ENCODE measurements at places on chromosomes 7 and 10.

DNA sequence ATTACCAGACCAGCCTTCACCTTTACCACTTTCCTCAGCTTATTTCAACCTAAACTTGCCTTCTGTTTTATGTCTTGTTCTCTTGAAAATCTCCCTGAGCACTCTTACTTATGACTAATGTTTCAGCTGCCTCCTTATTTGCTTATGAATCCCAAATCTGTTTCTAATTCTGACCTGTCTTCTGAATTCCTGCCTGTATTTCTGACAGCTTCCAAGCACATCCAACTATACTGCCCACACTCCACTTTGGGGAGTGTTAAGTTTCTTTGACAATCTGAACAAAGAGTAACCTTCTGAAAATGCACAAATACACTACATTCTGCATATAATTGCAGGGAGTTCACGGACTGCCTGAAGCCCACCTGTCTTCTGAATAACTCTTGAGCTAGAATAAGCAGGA lies 48.7 kb downstream of the ARMC3 start:
- no peak for DNase-seq

DNA sequence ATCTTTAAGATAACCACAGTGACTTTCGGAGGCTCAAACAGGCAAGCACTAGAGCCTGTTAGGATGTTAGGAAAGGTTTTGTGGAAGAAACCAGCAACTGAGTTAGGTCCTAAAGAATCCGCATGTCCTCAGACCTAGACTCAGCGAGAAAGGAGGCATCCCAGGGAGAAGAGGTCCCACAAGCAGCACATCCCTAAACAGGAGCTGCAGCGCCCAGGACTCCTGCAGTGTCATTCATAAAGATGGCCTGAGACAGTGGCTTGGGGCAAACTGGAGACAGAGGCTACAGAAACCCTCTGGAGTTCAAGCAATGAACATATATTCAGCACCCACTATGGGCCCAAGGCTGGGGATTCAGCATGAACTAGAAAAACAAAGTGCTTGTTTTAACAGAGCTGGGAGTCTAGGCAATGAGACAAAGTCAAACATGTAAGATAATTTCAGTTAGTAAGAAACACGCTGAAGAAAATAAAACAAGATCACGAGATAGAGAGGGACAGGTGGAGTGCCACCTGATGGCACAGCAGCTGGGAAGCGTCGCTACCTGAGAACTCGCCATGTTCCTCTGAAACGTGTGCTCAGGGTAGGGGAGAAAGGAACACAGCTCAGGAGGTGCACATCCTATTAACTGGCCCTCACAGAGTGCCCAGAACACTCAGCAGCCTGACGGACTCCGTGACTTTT lies 48.1 kb downstream of the PARD3 start:
- no peak for DNase-seq

- no peak for DNase-seq
These were observed 256.3 kb upstream of the CSTF2T start for GRCh38 chr10:51955696-51956095.

DNA sequence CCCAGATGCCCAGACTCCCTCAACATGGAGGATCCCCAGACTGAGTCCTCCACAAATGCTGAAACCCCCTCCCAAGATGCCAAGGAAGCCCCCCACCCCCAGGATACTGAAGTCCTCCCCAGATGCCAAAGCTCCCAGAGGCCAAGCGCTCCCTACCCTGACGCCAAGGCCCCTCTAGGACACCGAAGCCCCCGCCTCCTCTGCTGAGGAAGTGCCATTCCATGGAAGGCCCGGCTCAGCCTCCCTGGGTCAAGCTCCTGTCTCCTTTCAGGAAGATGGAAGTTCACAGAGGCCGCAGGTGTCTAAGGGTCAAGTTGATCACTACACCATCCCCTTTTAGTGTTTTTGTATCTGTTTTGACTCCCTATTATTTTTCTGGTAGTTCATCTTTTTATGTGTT lies 606.8 kb downstream of the DNAJB6 start:
- no peak for DNase-seq

- no peak for DNase-seq
These were observed 359.1 kb downstream of the CRPPA start for GRCh38 chr7:16062269-16062668.

- DNase-seq: no peak
These were observed 2.9 kb downstream of the ELMO1 start for GRCh38 chr7:37445790-37446189.

DNA sequence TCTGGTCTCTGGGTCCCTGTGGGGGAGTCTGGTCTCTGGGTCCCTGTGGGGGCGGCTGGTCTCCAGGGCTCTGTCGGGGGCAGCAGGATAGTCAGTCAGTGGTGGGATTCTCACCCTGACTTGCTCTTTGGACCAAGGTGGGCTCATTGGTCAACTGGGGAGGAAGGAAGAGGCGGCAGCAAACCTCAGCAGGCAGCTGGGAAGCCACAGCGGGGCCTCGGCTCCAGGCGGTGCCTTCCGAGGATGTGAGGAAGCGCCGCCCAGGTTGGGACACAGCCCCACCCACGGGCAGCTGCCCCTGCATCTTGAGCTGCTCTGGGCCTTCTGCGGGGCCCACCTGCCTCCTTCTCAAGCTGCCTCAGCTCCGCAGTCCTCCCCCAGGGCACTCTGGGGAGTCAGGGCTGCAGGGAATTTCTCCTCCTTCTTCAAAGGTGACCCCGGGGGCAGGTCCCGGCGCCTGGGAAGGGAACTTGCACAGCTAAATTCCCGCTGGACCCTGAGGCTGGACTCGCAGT lies 20.4 kb upstream of the KNDC1 start:
- no peak for DNase-seq

GRCh38 chr10:77849039-77849664 lies 77.4 kb downstream of the DLG5 start:
- no peak for DNase-seq

GRCh38 chr10:19966751-19967150 lies 150.5 kb downstream of the PLXDC2 start:
- DNase-seq: no peak

- DNase-seq: no peak
These were observed 433.2 kb downstream of the TNS3 start for GRCh38 chr7:47148536-47149207.

- no peak for DNase-seq
These were observed 127.4 kb downstream of the ARL4A start for GRCh38 chr7:12814828-12815227.

DNA sequence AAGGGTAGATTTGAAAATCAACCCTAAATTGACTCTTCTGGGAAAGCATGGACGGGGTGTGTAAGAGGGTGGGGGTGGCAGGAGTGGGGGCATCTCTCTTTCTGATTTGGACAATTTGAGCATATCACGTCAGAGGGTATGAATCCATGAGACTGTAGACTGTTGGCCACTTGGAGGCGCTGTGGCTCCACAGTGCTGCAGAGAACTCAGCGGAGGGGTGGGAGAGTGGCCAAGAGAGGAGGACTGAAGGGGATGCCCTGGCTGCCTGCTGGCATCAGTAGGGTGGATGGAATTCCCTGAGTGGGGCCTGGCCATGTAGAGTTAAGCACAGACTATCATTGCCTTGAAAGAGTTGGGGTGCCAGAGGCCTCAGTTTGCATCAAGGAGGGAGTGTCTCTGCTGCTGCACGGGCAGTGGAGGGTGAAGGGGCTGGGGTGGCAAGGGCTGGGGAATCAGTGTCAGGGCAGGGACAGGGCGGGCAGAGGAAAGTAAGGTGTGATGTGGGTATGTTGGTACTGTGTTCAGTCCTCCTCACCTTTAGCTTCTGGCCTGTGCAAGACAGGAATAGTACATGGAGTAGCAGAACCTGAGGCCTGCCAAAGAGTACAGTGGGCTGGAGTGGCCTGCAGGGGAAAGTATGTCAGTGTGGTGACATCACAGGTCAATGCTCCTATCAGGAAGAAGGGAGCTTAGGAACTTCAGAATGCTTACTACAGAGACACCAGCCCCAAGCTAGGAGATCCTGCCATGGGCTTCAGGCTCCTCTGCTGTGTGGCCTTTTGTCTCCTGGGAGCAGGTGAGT lies 133.5 kb upstream of the PRSS58 start:
- peak; percentile 32 for DNase-seq

DNA sequence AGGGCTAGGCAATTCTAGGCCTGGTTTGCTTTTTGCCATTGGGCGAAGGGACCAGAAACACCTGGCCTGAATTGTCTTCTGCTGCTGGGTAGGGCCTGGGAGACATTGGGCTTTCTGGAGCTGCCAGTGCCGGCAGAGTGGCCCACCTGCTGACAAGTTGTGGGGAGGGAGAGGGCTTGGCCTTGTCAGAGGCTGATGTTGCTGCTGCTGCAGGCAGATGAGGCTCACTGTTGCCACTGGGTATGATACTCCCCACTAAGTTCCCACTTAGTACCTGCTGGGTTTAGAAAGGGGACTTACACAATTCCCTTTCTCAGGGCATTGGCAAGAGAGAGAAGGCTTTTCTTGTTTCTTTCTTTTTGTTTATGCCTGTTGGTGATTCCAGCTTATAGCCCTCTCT lies 289.6 kb upstream of the NPVF start:
- DNase-seq: no peak

DNA sequence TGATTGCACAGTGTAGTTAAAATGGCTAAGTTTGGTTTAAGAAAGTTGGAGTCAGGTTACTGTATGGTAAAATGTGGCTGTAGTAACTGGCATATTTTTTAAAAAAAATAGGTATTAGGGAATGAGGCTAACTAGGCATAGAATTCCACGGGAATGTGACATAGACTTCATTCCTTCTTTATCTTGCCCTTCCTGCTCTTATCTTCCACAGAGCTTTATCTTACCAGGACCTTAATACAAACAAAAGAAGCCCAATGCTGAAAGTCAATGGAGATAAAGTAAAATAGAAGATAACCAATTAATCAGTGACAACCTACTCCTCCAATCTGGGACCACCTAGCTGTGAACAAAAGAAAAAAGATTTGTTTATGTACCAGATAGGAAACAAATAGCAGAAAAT lies 58.1 kb downstream of the TET1 start:
- DNase-seq: no peak

- DNase-seq: no peak
These were observed 34.9 kb upstream of the TCERG1L start for GRCh38 chr10:131346456-131346855.

DNA sequence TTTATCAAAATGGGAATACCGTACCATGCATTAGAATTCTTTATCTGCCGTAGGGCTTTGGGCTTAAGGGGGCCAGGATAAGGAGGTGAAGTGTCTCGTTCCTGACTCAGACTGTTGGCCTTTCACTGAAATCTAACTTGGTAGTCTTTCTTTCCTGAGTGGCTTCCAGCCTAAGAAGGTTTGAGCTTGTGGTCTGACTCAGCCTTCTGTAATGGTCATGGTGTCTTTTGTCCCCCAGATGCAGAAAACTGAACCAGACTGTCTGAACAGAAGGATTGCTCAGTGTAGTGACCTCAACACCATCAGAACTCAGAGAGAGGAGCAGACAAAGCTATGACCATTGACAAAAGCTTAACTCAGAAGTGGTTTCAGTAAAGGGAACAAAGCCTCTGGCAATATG lies 39.5 kb downstream of the WNT2 start:
- no peak for DNase-seq

GRCh38 chr7:117616694-117617093 lies 136.9 kb downstream of the CFTR start:
- no peak for DNase-seq

- DNase-seq: no peak
These were observed 25.4 kb downstream of the TRDMT1 start for GRCh38 chr10:17176091-17176490.

- DNase-seq: no peak
These were observed 162.6 kb upstream of the GDF10 start for GRCh38 chr10:47137311-47137851.

GRCh38 chr7:520503-521161 lies 986 bp upstream of the PDGFA start:
- DNase-seq: no peak

GRCh38 chr7:118013252-118014010 lies 140.2 kb upstream of the CTTNBP2 start:
- DNase-seq: no peak

- DNase-seq: peak; percentile 77
These were observed 81.1 kb downstream of the RGS10 start for GRCh38 chr10:119461380-119461779.

DNA sequence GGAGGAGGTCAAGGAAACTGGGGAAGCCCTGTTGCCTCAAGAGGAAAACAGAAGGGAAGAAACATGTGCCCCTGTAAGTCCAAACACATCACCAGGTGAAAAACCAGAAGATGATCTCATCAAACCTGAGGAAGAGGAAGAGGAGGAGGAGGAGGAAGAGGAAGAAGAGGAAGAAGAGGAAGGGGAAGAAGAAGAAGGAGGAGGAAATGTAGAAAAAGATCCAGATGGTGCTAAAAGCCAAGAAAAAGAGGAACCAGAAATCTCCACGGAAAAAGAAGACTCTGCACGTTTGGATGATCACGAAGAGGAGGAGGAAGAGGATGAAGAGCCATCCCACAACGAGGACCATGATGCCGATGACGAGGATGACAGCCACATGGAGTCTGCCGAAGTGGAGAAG lies 82.7 kb upstream of the SAMD8 start:
- DNase-seq: no peak

DNA sequence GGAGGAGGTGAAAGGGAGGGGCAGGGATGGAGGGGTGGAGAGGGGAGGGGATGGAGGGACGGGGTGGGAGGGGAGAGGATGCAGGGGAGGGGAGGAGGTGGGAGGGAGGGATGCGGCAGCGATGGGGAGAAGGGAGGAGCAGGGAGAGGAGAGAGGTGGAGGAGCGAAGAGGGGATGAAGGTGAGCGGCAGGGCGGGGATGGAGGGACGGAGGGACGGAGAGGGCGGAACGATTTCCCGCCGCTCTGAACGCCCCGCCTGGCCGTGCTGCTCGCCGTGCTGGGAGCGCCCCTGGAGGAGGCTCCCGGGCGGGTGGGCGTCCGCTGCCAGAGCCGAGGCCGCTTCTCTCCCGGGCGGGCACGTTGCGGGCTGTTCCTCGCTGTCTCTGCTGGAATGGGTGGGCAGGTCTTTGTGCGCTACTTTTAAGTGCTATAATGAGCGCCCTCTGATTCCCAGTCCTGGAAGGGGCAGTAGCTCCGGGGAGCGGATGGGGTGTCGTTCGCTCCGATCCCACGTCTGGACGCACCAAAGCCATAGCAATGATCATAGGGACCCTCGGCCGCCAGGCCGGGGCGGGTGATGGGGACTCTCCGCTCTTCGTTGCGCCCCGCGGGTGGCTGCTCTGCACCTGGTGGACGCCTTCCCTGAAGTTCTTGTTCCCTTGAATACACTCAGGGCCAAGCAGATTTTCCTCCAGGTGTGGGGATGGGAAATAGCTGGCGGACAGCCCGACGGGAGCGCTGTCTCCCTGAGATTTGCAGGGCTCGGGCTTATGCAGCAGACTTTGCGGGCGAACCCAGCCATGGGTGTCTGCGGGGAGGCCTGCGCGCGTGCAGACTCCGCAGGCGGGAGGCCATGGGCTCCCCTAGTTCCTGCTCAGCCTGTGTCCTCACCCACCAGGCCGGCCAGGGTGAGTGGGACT lies 81.1 kb upstream of the CPXM2 start:
- DNase-seq: no peak

GRCh38 chr10:110269374-110270318 lies 35.1 kb downstream of the SMNDC1 start:
- DNase-seq: peak; percentile 32

- no peak for DNase-seq
These were observed 82.7 kb downstream of the SLC37A3 start for GRCh38 chr7:140315498-140316164.

- DNase-seq: no peak
These were observed 99.8 kb upstream of the RET start for GRCh38 chr10:42977032-42977416.

Measured in ACHN (cell line).